ENCODE measurements at places on chromosomes 3 and 15.

DNA sequence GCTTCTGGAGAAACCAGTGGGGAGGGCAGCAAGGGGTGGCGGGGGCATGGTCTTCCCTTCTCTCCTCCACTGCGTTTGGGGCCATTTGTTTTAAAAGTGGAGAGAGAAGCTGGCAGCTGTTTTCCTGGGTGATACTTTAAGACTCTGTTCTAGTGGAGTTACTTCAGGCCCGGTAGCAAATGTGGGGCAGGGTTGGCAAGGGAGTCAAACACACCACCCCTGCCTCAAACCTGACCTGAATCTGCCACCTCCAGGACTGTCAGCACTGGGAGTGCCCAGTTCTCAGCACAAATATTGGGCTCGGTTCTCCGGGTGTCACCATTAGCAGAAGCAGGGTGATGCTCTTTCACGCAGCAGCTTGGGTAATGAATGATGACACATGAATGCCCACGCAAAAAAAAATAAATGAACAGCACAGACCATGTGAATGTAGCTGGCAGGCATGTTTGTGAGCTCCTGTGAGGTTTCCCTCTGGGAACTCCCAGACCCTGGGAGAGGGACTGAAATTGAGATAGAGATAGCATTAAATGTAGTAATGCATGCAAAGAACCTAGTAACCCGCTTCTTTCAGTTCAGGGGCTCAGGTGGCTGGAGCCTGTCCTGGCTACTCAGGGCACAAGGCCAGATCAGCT is 424.0 kb downstream of the MCTP2 start:
- no peak for DNase-seq

DNA sequence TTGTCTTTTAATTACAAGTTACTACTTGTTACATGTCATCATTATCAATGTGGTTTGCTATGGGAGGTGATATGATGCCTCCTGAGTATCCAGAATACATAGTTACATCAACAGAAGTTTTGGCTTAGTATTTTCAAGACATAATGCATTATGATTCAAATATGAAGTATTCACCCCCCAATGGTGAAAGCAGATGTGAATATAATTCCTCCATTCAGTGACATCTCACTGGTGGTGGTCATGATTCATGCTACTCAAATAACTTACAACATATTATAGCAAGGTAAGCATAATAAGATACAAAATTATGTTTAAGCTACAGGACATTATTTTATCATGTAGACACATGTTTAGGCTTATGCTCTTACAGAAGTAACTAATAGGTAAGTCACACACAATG is 34.9 kb upstream of the TTBK2 start:
- peak; percentile 80 for DNase-seq

GRCh38 chr3:24072193-24072592 is 127.1 kb downstream of the NR1D2 start:
- DNase-seq = no peak

DNA sequence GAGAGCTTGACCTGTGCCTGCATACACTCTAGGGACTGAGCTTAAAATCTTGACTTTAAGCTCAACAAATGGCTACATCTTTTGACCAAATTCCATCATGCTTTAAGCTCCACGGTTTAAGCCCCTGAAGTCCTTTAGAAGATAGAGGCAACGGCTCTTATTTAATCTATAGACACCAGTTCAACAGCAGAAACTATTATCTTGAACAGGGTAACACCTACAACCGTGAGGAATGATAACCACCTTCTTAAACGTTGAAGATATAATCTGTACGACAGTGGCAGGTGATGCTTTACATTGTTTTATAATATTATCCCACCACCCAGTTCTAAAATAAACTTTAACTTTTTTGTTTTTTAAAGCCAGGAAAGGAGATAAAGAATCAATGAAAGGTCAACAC is 1007.8 kb downstream of the FHIT start:
- no peak for DNase-seq

DNA sequence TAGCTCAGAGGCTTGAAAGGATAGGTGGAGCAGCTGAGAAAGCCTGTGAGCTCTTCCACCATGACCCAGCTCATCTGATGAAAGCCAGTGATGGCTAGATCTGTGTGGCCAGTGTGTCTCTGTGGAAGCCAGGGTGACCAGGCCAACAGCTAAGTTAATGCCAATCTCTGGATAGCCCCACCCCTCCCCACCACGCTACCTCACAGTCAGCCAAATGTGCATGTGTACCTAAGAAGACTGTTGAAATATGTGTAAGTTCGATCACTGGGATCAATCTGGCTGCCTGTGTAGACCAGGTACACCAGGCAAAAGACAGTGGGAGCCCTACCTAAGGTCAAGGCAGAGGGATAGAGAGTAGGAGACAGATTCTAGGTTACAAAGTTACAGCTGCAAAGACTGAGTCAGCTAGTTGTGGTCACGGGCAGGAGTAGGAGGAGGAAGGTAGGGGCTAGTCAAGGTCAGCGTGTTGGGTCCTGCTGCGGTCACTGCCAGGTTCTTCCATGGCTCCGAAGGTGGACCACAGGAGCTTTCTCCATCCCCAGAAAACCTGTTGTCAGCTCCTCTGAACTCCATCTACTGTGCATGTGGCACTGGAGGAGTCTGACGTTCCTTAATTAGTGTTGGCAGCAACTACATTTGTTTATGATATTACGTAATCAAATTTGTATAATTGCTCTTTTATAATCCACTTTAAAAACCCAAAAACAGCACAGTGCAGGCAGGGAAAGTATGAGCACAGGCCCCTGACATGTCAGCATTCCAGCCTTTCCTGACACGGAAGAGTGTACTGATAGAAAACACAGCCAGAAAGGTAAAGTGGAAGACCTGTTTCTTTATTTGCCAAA is 318.0 kb downstream of the CLSTN2 start:
- no peak for DNase-seq

GRCh38 chr3:50364573-50365079 is 5.3 kb upstream of the TMEM115 start:
- peak; percentile 53 for DNase-seq

- DNase-seq = no peak
These were observed 14.3 kb downstream of the ZBTB38 start for GRCh38 chr3:141382571-141382970.

- peak; percentile 66 for DNase-seq
These were observed 514 bp downstream of the IGF2BP2 start for GRCh38 chr3:185824051-185825005.

DNA sequence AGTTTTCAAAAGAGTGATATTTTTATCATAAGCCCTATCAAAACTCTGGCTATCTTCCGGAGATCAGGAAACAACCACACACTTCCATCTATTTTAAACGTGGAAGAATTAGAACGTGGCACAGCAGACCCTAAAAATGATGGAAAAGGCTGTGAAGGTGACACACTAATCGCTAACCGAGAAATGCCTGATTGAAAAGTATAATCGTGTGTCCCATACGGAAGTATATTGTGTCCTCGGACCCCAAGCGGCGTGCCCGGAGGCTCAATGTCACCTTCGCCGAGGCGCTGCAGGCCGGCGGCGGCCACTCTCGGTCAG is 642 bp downstream of the COX5A start:
- no peak for DNase-seq

DNA sequence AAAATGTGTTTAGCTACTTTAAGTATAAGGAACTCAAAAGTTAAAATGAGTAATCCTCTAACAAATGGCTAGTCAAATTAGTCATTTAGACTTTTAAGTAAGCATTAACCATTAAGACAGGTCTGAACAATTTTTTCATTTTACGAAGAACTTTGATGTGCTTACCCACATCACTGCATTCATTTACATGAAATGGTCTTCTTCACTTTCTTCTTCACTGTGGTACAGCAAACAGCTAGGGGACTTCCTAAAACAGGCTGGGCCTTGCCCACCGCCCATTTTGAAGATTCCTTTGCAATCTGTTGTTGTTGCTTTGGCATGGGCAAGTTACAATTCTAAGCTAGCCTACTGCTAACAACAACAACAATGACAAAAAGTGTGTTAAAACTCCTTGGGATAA is 67.4 kb downstream of the CBLB start:
- DNase-seq = peak; percentile 42

DNA sequence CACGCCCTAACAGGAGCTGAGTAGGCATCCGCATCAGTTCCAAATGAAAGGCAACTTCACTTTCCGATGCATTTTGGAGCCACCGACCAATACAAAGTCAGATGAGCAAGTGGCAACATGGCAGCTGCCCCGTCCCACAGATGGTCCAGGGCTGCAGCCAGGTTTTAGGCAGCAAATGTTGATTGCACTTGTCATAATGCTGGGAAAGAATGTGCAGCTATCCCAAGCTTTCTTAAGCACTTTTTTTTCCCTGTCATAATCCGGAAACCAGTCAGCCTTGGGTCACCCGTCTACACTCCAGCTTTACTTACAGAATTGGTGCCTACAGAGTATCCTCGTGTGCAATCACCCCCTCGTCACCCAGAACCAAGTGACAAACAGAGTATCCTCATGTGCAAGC is 147.7 kb downstream of the CHSY1 start:
- DNase-seq = no peak

GRCh38 chr3:177597311-177598096 is 400.2 kb upstream of the TBL1XR1 start:
- DNase-seq = peak; percentile 90

DNA sequence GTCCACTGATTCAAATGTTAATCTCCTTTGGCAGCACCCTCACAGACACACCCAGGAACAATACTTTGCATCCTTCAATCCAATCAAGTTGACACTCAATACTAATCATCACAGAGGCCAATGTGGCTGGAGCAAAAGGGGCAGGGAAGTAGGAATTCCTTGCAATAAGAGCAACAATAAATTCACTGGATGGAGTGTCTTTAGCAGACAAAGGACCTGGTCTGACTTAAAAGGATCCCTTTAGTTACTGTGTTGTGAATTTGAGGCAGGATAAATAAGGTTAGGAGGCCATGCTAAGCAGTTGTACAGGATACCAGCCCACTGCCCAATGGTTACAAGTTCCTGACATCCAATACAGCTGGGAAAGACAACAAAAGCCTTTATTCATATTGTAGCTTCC is 12.3 kb upstream of the GFM1 start:
- DNase-seq = no peak

DNA sequence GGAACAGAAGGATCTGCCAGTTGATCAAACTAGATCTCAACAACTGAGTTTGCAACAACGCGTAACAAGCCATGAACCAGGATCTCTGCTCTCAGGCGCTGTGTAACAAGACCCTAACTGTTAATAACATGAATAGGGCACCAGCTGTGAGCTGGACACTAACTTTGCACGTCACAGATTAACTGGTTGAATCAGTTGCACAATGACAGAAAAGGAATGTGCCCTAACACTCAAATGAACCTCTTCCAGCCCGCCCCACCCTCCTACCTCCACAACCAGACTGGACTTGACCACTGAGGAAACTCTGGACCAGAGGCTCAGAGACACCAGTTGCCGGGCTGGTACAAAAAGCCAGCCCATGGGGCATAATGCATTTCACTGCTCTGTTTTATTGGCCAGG is 34.3 kb downstream of the MCF2L2 start:
- no peak for DNase-seq

DNA sequence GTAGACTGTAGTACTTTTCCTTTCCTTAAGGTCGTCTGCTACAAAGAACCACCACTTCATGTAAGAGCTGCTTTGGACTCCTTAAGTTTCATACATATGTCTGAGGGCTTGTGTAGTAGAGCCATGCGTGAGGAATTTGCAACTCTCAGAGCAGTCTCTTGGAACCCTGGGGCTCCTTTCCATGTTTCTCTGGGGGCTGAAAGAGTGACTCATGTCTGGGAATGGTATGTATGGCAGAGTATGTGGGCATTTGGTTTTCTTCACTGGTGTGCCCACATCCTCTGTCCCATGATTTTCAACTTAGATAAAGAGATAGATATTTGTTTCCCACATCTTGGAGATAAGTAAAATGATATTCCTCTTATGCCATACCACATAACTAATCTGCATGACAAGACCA is 20.6 kb upstream of the RBM5 start:
- DNase-seq = peak; percentile 47

GRCh38 chr3:23824699-23825444 is 19.1 kb downstream of the UBE2E1 start:
- no peak for DNase-seq

Data from GM23248 (cell line).